Adipocyte (in vitro differentiated cells): ENCODE measurements at places on chromosomes 2 and 18.
A peak's percentile ranks its signal among the peaks of the same experiment; 100 is the strongest.

- DNase-seq, result peak; percentile 26
Observed at GRCh38 chr2:176642074-176642473, 372.8 kb downstream of the MTX2 start.

- DNase-seq, result no peak
Observed at GRCh38 chr18:34280653-34281052, 55.9 kb upstream of the NOL4 start.

DNA sequence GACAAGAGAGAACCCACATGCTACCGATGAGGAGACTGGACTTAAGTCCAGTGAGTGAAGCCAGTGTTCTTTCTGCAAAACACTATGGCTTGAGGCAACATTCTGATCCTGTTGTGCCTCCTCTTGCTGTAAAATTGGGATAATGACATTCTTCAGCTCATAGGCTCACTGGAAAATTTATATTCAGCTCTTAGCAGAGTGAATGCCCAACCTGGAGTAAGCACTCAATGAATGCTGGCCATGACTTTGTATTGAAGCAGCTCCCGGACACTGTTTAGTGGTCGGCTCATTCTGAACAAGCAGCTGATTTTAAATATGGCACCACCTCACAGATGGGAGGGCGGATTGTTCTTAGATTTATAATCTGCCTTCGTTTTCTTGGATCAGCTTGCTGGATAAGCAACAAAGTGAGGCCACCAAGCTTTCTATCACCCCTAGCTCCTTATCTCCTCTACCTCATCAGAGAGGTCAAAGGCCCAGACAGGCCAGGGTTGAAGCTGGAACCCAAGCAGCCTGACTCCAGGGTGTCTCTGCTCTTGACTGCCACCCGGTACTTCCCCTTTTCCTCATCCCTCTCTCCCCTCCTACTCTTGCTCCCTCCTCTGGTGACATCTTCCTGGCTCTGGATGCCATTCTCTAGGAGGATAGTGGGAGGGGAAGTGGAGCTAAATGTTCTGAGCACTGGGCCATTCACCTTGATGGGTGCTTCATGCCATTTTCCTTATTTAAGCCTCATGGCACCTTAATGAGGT is 11.5 kb downstream of the SLC9A4 start:
- DNase-seq, result no peak

DNA sequence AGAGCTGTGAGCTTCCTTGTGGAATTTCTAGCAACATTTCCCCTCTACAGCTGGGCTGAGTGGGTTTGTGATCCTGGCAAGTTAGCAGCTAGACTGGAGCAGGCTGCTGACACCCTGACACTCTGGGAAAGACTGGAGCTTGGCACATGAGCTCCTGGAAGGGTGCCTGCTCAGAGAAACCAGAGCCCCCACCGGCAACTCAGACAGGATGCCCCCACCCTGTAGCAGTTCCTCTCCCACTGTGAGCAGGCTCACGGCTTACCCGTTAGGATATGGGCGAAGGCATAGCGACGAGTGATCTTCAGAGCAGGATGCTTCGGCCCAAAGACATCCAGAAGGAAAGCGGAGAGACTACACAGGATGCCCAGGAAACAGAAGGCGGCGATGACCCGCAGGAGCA is 11.2 kb downstream of the TMEM127 start:
- DNase-seq, result no peak

GRCh38 chr2:208306291-208306690 is 40.2 kb downstream of the PIKFYVE start:
- DNase-seq, result peak; percentile 70
